Stimulated activated CD4-positive, alpha-beta T cell treated with anti-CD3 and anti-CD28 coated beads, Interleukin-1b, Interleukin-23, amount 100 ng/mL, for 48 hours (primary cell): ENCODE measurements at places on chromosomes 16 and 17.

- DNase-seq: no peak
Measured at GRCh38 chr17:74459622-74460021, 6.8 kb upstream of the CD300A start.

GRCh38 chr17:78572239-78573205 is 4.7 kb downstream of the DNAH17 start:
- no peak for DNase-seq

DNA sequence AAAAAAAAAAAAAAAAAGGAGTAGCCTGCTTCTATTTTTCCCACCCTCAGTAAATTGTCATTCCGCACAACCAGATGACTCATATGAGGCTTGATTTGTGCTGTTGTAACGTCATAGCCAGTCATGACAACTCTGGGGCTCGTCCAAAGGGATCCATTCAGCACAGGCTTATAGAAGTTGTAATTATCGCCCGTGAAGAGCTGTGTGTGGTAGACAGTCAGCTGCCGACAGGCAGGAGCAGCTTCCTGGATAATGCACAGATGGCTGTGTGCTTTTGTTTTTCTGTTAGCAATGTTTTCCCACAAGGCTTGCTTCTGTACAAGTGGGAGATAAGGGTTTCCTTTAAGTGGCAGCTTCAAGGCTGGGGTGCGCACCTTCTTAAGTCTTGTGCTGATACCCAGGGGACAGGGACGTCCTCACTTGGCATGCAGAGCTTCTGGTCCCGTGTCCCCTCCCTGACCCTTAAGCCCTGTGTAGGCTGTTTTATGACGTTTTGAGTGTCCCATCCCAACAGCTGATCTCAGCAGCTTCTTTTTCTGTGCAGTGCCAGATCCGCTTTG is 26.0 kb downstream of the SNX29 start:
- no peak for DNase-seq

DNA sequence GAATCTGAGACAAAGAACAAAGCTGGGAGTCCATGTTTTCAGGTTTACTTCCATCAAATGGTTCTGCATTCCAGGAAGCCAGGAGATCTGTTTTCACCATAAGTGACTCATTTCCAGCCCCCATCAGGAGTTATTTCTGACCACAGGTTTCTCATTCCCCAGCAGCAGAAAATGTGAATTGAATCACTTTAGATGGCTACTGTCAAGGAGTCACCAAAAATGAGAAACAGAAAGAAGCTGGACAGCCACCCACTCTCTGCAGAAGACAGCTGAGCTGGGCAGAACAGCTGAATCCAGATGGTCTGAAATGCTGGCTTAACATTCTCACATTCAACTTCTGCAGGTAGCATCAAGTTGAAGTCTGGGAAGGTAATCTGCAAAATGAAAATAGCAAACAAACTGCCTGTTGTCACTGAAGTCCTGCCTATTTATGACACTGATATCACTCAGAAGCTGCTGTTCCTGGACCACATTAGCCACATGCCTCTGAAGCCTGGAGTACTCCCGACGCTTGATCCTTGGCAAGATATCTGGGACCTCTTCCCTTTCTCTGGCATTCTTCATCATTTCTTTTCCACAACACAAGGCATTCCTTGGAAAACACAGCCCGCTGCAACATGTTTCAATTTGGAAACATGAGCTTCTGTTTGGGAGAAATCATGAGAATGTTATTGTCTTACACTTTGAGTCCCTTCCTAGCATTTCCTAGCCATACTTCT is 15.3 kb downstream of the CCL11 start:
- DNase-seq: no peak

DNA sequence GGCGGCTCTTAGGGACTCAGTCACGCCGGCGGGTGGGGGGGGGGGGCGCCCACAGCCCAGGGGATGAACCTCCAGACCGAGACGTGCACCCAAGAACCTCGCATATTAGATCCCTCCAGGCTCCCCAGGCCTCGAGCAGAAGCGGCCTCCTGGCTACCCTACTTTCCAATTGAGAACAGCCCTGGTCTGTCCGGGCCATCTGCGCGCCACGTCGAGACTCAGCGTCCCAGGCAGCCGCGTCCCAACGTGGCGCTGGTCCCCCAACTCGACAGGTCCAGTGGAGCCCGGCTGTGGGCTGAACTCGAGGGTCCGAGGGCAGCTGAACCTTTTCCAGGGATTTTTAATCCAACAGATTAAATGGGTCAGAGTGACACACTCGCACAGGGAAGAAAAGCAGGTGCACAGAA is 2.3 kb upstream of the IRX3 start:
- DNase-seq: no peak

- DNase-seq: no peak
Measured at GRCh38 chr17:63598281-63598680, 2.4 kb upstream of the TACO1 start.

- no peak for DNase-seq
Measured at GRCh38 chr17:31811101-31811500, 47.9 kb downstream of the COPRS start.

DNA sequence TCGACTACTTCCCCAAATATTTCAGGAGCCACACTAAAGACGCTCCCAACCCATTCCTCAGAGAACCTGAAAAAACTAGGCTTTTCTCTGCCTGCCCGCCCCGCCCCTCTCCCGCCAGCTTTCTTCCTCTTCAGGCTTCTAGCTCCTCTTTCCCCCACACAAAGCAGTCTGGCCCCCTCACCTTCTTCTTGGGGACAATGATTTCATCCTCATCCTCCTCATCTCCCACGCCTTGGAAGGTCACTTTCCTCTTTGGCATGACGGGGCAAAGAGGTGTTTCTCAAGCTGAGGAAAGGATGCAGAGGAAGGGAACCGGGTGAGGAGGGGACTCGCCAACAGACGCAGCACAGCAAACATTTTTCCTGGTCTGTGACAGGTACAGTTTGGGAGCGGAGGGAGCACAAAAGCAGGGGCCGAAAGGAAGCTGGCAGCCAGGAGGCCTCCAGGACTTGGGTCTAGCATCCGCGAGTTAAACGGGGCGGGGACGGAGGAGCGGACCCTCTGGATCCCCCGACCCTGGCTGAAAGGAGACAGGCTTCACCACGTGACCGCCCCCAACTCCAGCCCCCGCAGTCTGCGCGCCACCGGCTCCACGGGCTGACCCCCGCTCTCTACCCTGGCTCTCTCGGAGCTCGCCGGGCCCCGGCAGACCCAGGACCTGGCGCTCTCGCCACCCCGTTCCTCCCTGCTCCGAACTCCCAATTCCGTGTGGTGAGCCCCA is 525 bp downstream of the CD2BP2 start:
- peak; percentile 35 for DNase-seq

DNA sequence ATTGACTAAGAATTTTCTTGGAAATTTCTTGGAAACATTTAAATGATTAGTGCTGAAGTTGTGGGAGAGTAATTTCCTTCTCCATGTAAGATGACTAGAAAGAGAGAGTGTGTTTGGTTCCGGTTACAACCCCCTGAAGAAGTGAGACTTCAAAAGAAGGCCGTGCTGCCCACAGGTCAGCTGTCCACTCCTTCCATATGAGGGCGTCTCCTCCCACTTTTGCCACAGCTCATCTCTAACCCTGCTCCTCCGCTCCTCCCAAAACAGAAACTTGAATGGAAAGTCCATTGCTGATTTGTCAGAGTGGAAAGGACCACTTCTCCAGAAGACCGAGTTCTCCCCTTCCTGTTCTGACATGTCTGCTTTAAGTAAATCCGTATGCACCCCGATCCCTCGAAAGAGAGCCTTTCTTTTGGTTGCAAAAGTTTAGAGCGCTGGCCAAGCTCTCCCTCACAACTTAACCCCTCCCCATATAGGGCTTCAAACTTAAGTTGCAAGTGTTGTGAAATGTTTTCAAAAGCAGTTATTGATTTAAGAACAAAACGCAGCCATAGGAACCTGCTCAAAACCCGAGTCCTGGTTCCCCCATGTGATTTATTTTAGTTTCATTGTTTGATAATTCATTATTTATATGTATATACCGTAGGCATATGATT is 129.5 kb downstream of the SOCS1 start:
- no peak for DNase-seq

DNA sequence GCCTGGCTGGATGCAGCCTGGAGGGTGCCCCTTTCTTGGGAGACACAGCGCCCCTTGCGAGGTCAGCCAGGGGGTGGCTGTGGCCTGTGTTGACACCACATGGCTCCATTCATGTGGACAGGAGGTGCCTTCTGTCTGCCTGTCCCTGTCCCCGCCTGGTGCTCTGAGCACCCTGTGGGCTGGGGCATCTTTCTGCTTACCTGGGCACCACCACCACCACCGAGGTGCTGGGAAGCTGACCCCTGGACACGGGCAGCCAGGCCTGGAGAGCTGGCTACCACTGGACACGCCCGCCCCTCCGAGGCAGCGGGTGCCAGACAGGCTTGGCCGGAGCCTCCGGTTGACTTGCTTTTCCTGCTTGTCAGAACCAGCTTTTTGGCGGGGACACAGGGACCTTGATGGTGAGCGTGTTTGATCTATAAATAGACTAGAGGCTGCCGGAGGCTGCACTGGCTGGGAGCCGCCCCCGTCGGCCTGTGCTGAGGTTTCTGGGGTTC is 121.3 kb upstream of the GSE1 start:
- no peak for DNase-seq

DNA sequence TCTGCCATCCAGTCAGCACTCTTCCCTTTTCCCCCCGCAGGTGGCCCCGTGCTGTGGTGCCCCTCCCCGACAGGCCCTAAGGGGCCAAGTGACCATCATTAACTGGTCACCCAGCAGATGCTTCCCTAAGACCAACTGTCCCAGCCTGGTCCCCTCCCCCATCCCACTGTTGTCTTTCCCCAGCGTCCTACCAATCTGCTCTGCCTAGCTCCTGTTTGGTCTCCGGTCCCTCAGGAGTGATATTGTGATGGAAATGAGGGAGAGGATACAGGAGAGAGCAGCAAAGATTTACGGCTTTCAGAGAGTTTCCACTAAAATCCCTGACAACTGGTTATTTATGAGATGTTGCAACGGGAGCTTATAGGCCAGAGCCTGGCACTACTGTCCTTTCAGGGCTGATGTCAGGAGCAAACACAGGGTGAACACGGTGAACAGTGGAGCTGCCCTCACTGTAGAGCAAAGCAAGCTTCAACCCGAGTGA is 1.4 kb upstream of the TTLL6 start:
- DNase-seq: no peak

- no peak for DNase-seq
Measured at GRCh38 chr16:50525716-50526115, 22.5 kb upstream of the NKD1 start.

- DNase-seq: no peak
Measured at GRCh38 chr17:18044609-18045008, 5.4 kb downstream of the GID4 start.
